Psoas muscle (tissue), 8 donors: ENCODE measurements at places on chromosomes 7 and 10.

DNA sequence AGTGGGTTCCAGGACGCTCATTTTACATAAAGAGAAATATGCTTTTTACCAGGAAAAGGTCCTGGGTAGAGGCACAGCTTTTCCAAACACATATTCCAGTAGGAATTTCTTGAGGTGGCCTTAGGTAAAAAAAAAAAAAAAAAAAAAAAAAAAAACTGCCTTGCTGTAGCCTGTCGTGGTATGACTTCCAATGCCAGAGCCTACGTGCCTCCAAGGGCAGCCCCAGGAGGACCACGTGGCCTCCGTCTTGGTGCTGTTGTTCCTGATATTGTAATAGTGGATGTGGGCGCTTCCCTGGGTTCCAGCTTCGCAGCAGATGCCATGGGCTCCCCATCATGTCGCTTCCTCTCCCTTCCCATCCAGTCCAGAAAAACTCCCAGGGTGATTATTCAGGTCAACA is 49.3 kb downstream of the PRKAG2 start:
- H3K4me3 ChIP-seq = no peak overlapping the region
- H3K27me3 ChIP-seq = peaks cover 2% of the 10 kb centered on the region
- H3K36me3 ChIP-seq = no peaks in the 10 kb centered on the region
- no peak overlapping the region for H3K27ac ChIP-seq

- no peaks in the 10 kb centered on the region for H3K27me3 ChIP-seq
- no peak for DNase-seq
- H3K4me1 ChIP-seq = peaks cover 22% of the 10 kb centered on the region
- no peaks in the 10 kb centered on the region for H3K36me3 ChIP-seq
- H3K4me3 ChIP-seq = no peak overlapping the region
Measured at GRCh38 chr10:24556750-24557742, 166.6 kb downstream of the ARHGAP21 start.

DNA sequence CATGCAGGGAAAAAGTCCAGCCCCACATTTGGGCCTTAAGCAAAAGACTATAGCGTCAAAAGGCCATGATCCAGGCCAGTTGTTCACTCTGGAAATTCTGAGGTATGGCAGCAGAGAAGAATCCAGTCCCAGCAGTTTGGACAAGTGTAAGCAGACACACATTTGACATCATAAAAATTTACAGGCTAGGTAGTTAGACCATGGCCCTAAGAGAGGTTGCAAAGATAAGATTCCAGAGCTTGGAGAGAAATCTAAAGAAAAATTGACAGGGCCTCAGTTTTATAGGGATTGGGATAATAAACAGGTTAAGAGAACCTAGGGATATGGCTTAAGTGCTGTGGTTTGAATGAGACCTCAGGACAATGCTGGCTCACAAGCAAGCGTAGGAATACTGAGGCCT is 884.4 kb upstream of the SORCS1 start:
- H3K4me1 ChIP-seq = no peaks in the 10 kb centered on the region
- H3K36me3 ChIP-seq = no peaks in the 10 kb centered on the region
- H3K4me3 ChIP-seq = no peak overlapping the region
- DNase-seq = no peak
- no peak overlapping the region for H3K27ac ChIP-seq

- no peak for DNase-seq
- no peaks in the 10 kb centered on the region for H3K36me3 ChIP-seq
- no peak overlapping the region for H3K27ac ChIP-seq
Measured at GRCh38 chr10:60524541-60524940, 134.9 kb upstream of the ANK3 start.

- no peaks in the 10 kb centered on the region for H3K4me1 ChIP-seq
- H3K4me3 ChIP-seq = no peak overlapping the region
- H3K27me3 ChIP-seq = no peaks in the 10 kb centered on the region
- H3K36me3 ChIP-seq = no peaks in the 10 kb centered on the region
- no peak overlapping the region for H3K27ac ChIP-seq
Measured at GRCh38 chr10:84177541-84178141, 4.0 kb downstream of the GPR15LG start.
